ENCODE measurements at places on chromosomes 7 and 10. TPM values are rescaled to one million over a fixed set of nuclear protein-coding genes. Genes with fewer than 3 reads are reported as not detected.

WNT16 gene
- total RNA-seq: not detected

SAMD9L gene
- 6.4 TPM for total RNA-seq

DNA sequence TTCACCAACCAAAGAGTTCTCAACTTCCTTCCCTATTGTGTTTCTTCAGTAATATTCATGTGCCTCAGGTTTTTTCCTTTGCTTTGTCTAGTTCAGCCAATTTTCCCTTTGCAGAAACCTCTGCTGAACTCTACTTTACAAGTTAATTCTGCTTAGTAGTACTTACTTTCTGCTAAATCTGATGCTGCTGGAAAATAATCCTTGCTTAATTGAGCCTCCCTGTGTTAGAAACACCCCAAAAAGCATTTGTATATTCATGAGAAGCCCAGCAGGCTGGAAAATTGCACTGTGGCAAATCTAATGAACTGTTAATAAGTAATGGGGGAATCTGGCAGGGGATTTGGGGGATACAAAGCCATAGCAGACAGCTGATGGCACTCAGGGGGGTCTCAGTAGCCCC, 78.5 kb downstream of the CDCA7L start:
- H3K4me1 ChIP-seq: no peaks in the 10 kb centered on the region
- no peaks in the 10 kb centered on the region for H3K27me3 ChIP-seq
- no peak overlapping the region for H3K27ac ChIP-seq
- DNase-seq: no peak

- H3K4me1 ChIP-seq: peaks cover 25% of the 10 kb centered on the region
- no peaks in the 10 kb centered on the region for H3K27me3 ChIP-seq
- H3K36me3 ChIP-seq: no peaks in the 10 kb centered on the region
- no peak overlapping the region for H3K27ac ChIP-seq
- H3K4me3 ChIP-seq: peak overlapping the region; percentile 13
Observed at GRCh38 chr7:152335900-152336571, 99.8 kb downstream of the KMT2C start.

GRCh38 chr7:23012908-23013714, 819 bp downstream of the HYCC1 start:
- DNase-seq: no peak
- no peaks in the 10 kb centered on the region for H3K27me3 ChIP-seq
- H3K36me3 ChIP-seq: no peaks in the 10 kb centered on the region
- peak overlapping the region; percentile 71 for H3K4me3 ChIP-seq

- peaks cover 41% of the 10 kb centered on the region for H3K36me3 ChIP-seq
- peak within 1 kb of the TSS; percentile 94 for H3K27ac ChIP-seq
- peak within 1 kb of the TSS; percentile 91 for H3K4me3 ChIP-seq
- DNase-seq: peak; percentile 90
Observed at GRCh38 chr7:44978511-44979366, at the start of gene MYO1G. TSS of gene MYO1G (minus strand) at chr7:44979015. CDS start at chr7:44978961, 54 bp downstream.

- no peaks in the 10 kb centered on the region for H3K27me3 ChIP-seq
- no peak overlapping the region for H3K27ac ChIP-seq
- H3K4me3 ChIP-seq: no peak overlapping the region
Observed at GRCh38 chr7:114903131-114903530, 18.8 kb upstream of the MDFIC start.

Measured in CD8-positive, alpha-beta memory T cell (primary cell).